Muscle of back (tissue), 13 donors: ENCODE measurements at places on chromosomes 5 and 9.

DNA sequence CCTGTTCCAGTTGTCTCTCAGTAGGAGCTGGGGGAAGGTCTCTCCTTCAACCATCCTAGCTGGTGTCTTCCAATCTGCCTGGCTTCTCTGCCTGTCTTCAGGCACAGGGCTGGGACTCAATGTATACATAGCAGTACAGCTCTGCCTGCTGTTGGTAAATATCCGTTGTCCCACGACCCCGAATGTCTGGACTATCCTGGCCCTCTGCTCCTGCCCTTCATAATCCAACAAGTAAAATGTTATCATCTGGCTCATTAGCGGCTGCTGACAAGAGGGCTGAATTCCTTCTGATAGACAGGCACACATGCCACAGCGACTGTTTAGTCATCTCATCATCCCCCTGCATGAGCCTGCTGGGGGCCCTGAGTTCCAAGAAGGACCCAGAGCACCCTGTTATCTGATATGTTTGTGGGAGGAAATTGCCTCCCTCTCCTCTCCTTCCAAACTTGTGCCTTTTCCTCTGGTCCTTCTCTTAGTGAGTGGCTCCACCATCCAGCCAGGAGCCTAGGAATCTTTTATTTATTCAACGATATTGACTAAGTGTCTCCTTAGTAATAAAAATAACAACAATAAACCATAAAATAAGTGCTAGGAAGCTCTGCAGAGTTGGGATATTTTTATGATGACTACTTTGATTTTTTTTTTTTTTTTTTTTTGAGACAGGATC lies 29.5 kb upstream of the TGFBR1 start:
- no peak for DNase-seq

DNA sequence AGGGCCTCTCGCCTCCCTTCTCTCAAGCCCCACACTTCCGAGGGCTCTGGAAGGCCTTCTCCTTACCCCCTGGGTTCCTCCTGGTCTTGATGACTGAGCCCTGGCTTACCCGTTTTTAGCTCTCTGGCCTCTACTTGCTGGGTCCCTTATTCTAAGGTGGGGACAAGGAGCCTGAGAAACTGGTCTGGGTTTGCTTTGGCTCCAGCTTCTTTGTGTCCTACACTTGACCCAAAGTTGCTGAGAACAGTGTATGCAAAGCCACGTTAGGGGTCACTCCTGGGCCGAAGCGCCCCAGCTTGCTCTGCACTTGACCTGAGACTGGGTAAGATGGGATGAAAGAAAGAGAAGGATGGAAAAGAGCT lies 788 bp downstream of the ZNF346 start:
- no peak for DNase-seq

DNA sequence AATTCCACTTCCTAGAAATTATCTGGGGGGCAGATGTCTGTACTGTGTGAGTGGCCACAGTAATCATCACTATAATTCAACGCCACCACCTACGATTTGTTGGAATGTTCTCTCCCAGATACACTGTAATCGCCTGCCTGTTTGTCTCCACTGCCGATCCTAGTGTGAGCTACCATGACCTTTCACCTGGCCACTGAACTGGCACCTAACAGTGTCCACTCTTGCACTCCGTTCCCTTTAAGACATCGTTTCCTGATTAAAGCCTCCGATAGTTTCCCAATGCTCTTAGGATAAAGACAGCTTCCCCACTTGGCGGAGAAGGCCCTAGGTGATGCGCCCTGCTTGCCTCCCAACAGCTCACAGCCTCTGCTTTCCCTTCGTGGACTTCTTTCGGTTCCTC lies 4.0 kb downstream of the PHYKPL start:
- no peak for DNase-seq

GRCh38 chr5:150227606-150228273 lies 37.9 kb downstream of the SLC6A7 start:
- no peak for DNase-seq

- DNase-seq, result no peak
These were observed 288.2 kb downstream of the MED10 start for GRCh38 chr5:6090079-6090654.

- DNase-seq, result no peak
These were observed 398.2 kb downstream of the SLCO4C1 start for GRCh38 chr5:101897914-101898313.

- DNase-seq, result no peak
These were observed 14.7 kb upstream of the MLLT3 start for GRCh38 chr9:20636888-20637440.

GRCh38 chr5:6496636-6497035 lies 48.0 kb downstream of the UBE2QL1 start:
- no peak for DNase-seq

DNA sequence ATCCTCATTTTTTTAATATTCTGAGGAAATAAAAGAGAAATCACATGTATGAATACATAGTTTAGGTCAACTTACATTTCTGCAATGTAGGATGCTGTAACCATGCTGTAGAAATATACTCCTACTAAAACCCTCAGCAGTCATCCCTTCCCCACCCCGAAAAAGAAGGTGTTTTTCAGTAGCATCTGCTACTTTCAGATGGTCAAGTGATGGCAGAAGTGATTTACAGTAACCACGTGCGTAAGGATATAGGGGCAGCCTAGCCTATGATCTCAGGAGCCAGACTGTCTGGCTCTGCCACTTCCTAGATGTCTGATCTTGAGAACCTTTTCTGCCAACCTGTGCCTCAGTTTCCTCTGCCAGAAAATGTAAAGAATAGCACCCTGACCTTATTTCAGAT lies 26.0 kb upstream of the SYK start:
- no peak for DNase-seq

DNA sequence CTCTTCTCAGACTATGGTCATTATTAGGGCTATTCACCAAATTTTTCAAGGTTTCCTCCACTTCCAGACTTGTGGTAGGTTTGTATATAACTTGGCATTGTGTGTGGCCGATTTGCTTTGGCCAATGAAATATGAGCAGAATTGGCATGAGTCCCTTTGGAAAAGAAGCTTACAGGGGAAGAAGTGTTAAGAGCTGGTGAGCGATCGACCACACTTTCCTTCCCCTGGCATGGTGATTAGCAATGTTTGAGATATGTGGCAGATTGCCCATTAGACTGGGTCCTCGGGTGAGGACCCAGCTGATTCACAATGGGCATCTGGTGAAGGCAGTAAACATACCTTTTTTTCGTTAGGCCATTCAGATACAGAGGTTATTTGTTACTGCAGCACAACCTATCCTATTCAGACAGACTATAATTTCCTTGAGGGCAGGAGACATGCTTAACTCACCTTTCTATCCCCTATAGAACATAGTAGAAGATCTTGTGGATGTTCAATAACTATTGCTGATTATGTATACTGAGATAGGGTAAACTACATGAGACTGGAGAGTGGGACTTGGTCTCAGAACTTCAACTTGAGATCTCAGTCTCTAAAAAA lies 62.8 kb upstream of the KLF9 start:
- DNase-seq, result no peak

GRCh38 chr5:157997991-157998504 lies 139.1 kb upstream of the CLINT1 start:
- no peak for DNase-seq

- DNase-seq, result no peak
These were observed 616.8 kb downstream of the TLE4 start for GRCh38 chr9:80188579-80188978.

DNA sequence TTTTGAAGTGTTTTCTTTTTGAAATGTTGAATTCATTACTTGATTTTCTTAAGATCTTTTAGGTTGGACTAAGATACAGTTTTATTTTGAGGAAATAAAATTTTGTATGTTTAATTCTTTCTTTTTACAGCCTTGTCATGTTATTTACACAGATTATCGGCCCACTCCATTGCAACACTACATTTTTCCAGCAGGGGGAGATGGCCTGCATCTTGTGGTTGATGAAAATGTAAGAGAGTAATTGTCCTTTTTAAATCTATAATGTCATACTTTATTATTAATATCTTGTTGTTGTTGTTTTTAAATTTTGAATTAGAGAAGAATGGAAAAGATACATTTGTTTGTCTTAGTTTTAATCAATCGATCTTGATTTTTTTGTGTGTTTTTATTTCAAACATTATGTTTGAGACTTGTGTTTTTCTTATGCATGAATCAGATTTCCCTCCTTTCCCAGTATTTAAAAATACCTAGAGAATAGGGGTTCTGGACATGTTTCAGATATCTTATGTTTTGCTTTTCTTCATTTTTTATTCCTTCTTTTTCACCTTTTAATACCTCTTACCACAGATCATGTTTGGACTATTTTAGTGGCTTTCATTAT lies 36.7 kb downstream of the MTREX start:
- DNase-seq, result peak; percentile 77

DNA sequence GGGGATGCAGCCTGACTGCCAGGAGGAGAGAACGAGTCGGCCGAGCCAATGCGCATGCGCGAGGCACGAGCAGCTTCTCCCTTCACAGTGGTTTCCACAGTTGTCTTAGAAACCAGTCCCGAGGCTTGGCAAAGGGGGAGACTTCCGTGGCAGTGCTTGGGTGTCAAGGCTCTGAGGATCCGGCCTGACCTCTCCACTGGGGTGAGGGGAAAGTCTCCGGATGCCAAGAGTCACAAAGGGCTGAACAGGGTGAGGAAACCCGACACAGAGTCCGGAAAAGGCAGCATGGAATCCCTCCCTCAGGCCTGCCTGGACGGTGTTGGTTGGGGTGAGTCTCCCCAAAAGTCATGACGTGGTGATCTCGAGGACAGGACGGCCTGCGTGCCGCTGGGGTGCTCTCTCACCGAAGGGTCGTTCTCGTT lies 475.5 kb downstream of the SPATA31A7 start:
- DNase-seq, result no peak

DNA sequence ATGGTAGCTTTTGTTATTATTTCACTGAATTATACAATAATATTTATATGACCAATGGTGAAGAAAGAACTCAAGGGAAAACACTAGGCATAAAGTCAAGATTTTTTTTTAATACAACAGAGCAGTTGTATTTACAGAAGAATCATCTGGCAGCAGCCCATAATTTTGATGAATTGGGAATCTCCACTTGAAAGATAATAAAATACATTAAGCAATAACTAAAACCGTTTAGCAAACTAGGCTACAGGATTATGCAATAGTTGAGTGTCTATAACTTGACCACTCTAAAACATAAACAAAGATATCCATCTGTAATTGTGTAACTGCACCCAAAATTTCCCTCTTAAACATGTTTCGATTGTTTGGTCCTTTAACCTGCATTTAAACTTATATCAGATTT lies 80.8 kb downstream of the SNCAIP start:
- DNase-seq, result no peak

DNA sequence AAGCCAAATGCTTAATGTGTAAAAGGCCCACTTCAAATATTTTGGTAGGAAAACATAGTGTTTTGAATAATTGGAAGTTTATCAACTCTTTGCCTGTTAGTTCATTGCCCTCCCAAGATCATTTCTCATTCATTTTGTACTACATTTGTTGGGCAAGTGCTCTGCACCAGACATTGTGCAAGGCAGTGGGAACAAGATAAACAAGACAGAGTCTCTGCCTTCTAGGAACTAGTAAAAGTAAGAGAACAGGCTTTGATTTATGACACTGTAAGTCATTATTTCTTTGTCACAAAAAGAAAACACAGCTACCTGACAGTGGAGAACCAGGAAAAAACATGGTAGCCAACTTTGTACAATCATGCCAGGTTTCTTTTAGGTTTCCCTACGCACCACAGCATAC lies 63.7 kb upstream of the PAM start:
- DNase-seq, result no peak

- DNase-seq, result no peak
These were observed 29.0 kb upstream of the FCN1 start for GRCh38 chr9:134946663-134947062.

DNA sequence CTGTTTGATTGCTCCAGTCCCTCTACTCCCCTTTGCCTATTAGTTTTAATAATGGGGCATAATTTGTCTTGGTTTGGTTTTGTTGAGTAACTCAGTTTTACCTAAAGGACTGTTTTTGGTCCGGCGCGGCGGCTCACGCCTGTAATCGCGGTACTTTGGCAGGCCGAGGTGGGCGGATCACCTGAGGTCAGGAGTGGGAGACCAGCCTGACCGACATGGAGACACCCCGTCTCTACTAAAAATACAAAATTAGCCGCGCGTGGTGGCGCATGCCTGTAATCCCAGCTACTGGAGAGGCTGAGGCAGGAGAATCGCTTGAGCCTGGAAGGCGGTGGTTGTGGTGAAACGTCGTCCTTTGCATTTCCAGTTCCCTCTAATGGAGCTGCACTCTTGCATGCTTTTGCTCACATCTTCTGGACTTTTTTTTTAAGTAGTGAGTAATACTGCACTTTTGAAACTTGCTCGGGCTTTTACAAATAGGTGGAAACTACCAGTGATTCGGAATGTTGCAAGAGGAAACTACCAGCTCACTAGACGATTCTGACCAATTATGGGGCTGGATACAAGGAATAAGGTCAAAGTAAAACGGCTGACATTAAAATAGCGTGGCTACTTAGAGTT lies 721 bp upstream of the MAML1 start:
- DNase-seq, result no peak

- DNase-seq, result no peak
These were observed 51.7 kb upstream of the FAM240B start for GRCh38 chr9:38771593-38771992.

GRCh38 chr9:27353474-27354229 lies 56.7 kb upstream of the EQTN start:
- no peak for DNase-seq

DNA sequence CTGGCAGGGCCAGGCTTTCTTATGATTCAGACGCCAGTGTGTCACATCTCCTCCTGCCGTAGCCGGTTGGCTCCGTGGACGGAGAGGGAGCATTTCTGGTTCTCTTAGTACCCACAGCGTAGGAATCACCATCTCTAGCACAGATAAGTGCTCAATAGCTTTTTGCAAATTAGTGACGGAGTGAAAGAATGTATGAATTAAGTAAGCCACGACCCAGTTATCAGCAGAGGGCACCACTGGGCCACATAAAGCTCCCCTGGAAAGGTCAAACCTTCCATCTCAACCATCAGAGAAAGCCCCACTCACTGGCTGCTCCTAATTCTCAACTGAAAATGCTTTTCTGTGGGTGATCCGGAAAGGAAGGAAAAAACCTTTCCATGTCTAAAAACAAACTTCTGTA lies 317.0 kb upstream of the ADCY2 start:
- DNase-seq, result peak; percentile 12

DNA sequence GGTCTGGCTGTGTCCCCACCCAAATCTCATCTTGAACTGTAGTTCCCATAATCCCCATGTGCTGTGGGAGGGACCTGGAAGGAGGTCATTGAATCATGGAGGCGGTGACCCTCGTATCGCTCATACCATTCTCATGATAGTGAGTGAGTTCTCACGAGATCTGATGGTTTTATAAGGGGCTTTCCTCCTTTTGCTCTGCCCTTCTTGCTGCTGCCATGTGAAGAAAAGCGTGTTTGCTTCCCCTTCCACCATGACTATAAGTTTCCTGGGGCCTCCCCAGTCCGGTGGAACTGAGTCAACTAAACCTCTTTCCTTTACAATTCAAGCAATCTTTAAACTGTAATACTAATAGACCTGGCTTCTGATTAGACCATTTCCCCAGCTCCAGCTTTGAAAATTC lies 92.2 kb upstream of the SARDH start:
- no peak for DNase-seq

DNA sequence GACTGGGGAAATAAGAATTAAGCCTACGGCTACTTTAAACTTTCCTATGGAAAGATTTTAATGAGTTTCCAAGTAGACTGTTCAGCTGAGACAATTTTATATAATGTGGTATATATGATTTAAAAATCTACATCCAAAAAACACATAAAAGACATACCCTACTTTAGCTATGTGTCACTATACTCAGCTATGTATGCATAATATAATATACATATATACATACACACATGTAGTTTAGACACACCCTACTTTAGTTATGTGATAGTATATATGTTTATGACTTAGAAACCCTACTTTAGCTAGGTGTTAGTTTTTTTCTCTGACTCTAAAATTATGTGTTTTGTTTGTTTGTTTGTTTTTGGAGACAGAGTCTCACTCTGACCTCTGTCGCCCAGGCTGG lies 100.5 kb upstream of the DAB2 start:
- no peak for DNase-seq
